ENCODE measurements at places on chromosomes 3 and 15.

DNA sequence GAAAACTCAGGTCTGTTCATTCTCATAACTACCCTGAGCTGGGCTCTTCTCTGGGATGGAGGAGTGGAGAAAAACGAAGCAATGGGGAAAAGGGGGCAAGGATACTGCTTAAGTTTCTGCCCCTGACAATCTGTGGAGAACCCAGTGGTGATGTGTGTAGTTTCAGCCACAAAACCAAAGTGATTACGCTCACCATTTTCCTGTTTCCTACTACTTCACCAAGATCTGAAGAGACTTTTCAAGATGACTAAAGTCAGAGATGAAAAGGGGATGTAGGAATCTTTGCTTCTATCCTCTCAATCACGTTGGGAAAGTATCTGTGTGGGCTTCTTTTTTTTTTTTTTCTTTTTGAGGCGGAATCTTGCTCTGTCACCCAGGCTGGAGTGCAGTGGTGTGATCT, 8.3 kb upstream of the UBE2E1 start:
- no peak for DNase-seq

DNA sequence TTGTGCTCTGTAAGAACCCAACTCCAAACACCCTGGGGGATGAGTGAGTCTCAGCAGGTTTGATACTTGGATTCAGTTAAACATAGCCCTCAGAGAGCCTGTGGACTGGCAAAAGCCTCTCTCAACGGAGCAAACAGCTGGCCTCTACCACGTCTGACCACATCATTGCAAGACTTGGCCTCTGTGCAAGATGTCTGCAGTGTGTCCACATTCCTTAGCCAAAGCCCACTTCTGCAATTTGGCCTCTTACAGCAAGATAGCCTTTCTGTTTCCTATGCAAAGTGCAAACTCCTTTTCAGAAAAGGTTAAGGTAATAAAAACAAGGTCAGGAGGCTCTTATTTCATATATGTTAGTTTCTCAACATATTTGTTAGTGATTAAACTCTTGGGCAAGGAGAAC, 27.9 kb downstream of the FBN1 start:
- no peak for DNase-seq

DNA sequence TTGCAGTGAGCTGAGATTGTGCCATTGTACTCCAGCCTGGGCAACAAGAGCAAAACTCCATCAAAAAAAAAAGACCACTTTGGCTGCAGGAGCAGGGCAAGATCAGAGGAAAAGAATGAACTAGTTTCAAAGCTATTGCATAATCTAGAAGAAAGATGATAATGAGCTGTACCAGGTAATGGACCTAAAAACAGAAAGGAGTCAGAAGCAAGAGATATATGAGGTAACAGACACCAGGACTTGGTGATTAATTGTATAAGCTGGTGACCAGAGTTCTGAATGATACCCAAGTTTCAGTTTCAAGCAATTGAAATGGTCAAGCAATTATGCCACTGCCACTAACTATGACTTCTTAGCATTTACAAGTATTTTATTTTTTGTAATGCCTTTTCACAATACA, 2.9 kb downstream of the POLQ start:
- no peak for DNase-seq

DNA sequence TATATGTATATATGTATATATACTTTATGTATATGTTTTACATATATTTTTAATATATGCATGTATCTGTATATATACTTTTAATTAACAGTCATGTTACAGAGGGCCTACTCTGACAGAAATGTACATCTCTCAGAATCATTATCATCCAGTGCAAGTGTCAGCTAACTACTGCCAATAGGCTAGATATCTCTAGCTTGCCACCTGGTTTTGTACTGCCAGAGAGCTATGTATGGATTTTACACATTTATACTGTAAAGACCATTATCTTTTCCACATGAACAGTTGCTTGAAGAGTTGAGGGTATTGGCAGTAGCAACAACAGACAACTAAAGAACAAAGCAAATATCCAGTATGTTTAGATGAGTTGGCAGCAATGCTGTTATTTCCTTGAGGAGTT, 99.7 kb upstream of the VGLL3 start:
- no peak for DNase-seq

DNA sequence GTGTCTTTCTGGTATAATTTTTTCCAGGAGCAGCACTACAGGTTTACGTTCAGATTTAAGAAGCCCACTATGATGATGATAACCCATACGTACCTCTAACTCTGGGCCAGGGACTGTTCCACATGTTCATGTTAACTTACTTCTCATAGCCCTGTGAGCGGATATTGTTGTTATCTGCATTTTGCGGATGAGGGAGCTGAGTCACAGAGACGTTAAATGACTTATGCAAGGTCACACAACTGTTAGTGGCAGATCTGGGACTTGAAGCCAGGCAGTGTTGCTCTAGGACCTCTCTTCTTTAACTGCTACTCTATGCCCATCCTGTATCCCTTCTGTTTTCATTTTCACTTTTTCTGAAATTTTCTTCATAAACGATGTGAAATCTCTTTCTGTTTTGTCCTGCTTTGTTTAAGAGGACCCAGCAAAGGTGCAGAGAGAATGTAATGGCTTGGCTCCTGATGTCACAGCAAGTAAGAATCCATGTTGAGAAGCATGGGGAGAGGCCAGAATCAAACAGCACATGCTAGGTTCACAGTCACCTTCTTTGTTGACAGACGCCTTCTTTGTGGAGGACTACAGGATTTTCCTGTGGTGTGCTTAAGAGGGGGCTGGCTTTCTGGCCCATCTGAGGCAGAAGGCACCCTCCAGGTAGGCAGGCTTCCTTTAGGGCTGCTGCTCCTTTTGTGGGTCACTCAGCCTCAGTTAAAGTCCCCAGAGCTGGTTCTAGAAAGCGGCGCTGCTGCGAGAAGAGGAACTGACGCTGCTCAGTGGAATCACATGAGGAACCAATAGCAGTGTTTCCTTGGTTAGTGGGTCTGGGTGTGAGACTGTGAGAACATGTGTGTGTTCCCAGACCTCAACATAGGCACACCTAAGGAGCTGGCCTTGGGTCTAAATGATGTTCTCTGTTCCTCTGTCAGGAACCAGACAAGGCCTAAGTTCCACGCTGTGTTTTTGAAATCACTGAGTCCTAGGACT, 121.6 kb downstream of the TMEM108 start:
- DNase-seq: no peak

- no peak for DNase-seq
Measured at GRCh38 chr3:106860182-106860581, 517.1 kb upstream of the CCDC54 start.

DNA sequence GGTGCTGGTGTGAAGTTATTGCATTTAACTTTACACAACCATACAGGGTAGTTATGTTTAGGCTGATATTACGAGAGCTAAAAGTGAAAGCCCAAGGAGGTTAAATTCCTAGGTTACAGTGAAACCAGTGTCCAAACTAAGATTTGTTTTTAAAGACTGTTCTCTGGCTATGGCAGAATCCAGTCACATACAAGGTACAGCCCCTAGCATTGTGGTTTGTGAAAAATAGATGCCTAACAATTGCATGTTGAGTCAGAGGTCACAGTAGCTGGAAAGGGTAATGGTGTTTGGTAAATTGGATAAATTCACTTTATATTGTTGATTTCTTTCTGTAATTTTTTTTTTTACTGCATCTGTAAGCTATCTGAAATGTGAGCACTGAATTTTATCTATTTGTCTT, 614.6 kb upstream of the TBL1XR1 start:
- no peak for DNase-seq

- DNase-seq: no peak
Measured at GRCh38 chr3:11211531-11212298, 57.4 kb downstream of the HRH1 start.

DNA sequence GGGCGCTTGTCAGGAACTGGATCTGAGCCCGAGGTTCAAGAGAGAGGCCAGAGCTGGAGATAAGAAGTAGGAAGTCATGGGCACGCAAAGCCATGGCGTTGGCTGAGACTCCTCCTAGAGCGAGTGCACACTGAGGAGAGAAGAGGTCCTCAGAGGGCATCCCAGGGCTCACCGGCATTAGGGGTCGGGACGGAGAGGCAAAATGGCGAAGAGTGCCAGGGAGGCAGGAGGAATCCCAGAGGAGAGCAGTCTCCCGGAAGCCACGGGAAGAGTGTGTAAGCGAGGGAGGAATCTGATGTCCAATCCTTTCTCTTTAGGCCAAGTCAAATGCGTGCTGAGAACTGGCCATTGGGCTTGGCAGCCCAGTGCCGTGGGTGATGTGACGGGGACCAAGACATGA, 24.0 kb downstream of the EFCC1 start:
- DNase-seq: no peak

DNA sequence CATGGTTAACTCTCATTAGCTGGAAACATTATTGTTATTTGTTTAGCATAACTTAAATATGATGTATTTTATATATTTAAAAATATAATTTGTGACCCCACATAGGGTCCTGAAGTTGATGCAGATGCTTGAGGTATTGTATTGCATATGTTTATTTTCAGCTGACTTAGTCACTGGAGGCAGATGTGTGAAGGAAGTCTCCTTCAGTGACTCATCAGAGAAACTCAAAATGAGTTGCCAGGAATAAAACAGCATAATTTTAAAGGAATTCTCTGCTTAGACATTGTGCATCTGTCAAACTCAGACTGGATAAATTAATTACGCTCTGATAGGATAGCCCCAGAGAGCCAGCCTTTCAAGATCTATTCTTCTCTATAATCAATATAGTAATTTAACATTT, 7.9 kb upstream of the OR4F6 start:
- no peak for DNase-seq

DNA sequence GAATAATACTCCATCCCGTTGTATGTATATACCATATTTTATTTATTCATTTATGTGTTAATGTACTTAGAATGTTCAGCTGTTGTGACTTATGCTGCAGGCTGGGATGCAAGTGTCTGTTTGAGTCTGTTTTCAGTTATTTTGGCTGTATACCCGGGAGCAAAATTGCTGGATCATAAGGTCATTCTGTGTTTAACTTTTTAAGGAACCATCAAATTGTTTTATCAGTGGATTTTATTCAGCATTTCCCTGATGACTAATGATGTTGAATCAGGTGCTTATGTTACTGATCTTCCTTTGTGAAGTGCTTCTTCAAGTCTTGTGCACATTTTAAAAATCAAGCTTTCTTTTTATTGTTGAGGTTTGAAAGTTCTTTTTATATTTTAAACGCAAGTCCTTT, 118.1 kb downstream of the SLC25A26 start:
- no peak for DNase-seq

- DNase-seq: no peak
Measured at GRCh38 chr3:191336833-191337232, 6.5 kb upstream of the UTS2B start.

DNA sequence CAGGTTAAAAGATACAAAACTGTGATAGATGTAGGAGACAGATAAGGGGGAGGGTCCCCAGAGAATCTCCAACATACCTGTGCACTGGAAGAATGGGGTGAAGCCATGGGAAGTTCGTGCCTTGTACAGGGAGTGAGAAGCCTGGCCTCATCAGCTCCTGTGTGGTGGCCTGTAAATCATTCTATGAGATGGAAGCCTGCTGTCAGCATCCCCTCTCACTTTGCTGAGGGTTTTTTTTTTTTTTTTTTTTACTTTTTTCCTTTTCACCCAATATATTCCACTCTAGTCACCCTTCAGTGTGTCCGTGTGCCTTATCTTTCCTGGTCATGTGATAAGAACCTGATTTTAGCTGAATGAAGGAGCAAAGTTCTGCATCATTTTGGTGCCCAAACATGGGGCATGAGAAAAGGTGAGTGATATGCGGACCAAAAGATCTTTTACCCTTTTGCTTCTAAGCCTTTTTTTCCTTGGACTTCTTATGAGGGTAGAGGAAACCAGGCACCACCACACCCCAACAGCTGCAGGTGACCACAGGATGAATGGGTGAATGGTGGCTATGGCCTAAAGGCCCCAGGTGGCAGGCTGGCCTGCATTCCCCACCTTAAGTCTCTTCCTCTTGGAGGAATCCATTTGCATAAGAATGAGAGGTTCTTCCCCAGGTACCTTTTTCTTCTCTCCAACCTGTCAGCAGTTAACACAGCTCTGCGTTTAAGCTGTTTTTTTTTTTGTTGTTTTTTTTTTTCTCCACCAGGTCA, 1345.0 kb downstream of the NSUN3 start:
- no peak for DNase-seq

- no peak for DNase-seq
Measured at GRCh38 chr3:68860916-68861315, 71.4 kb downstream of the TAFA4 start.

- DNase-seq: no peak
Measured at GRCh38 chr3:194315965-194316361, 35.2 kb downstream of the CPN2 start.

GRCh38 chr3:17678116-17678741, 64.2 kb downstream of the TBC1D5 start:
- DNase-seq: no peak

- no peak for DNase-seq
Measured at GRCh38 chr3:128415200-128415772, 51.4 kb downstream of the DNAJB8 start.

DNA sequence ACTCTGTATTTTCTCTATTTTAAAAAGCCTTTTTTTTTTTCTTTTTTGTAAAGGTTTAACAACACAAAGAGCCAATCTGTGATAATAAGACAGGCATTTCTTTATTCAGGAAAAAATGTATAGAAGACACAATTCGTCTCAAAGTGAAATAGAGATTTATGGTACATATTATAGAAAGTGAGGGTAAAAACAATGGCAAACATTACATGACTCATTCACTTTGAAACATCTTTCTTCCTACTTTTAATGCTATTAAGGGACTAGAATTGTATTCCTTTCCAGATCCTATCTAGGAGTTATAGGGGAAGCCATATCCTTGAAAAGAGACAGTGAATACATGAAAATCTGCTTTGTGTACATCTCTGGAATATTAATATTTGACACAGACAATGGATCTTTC, 137.1 kb upstream of the MCTP2 start:
- DNase-seq: no peak

DNA sequence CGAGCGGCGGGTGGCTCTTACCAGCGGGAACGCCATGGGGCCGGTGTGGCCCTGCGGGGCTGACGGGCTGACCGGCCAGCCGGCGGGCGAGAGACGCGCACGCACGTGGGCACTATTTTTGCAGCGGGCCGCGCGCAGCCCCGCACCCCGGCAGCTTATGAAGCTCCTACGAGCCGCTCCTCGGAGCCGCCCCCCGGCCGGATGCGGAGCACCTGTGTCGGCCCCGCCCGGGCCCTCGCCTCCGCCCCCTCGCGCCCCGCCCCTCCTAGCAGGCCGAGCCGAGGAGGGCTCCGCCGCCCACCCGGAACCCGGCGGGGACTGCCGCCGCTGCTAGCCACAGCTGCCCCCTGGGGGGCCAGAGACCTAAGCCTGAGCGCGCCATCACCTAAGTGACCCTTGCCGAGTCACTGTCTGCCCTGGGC, 683 bp upstream of the CPEB1 start:
- no peak for DNase-seq

DNA sequence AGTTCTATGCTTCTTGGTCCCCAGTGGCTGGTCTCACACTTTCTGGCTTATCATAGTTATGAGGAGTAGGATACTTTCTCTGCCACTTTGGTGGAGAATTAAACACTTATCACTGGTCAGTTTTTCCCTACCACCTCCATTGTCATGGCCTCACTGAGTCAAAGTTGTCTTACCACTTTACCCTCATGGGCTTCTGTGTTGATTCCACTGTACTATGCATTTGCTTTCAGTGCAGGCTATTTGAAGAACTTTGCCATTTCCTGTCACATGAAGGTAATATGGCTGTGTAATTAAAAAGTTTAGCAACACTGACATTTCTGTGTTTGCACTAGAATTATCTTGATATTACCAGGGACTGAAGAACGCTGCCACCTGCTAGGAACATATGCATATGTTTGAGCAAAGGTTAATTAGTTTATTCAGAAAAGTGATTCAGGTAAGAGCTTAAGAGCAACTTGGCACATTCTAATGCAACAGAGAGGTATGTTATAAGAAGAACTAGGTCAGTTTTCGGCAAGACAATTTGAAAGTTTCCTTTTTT, 377.3 kb downstream of the PDCD6IP start:
- no peak for DNase-seq

- no peak for DNase-seq
Measured at GRCh38 chr3:82382831-82383230, 621.4 kb upstream of the GBE1 start.
